LNCaP clone FGC (cell line): ENCODE measurements at places on chromosomes 4 and X.

DNA sequence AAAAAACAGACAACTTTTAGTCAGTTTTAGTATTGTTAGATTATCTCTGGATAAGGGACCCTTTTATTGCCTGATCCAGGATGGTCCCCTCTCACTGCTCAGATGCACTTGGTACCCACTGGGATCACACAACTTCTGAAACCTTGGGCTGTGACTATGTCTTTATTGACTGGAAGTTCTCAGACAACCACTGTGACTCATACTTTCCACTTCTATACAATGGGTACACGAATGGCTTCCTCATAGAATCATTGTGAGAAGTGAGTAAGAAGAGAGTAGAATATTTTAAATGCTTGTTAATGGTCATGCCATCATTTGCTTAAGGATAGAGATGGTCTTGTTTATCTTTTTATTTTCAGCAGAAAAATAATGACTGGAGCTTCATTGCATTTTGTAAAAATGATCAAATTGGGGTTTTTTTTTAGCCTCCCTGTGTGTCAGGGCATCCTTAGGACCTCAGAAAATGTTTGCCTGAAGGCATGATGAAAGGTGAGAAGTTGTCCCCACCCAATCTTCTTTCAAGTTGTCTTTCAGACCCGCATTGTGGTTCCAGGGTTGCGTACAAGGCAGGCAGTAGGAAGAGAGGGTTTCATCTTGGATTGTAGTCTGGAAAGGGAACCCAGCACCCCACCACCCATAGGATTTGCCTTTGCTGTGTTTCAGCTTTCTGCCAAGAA, 115.1 kb downstream of the CPEB2 start:
- DNase-seq, result no peak

GRCh38 chr4:71774136-71774535, 9.7 kb downstream of the GC start:
- no peak for DNase-seq

GRCh38 chr4:181525634-181526033, 717.6 kb upstream of the TENM3 start:
- no peak for DNase-seq

GRCh38 chr4:185869427-185869826, 57.4 kb upstream of the SORBS2 start:
- no peak for DNase-seq

DNA sequence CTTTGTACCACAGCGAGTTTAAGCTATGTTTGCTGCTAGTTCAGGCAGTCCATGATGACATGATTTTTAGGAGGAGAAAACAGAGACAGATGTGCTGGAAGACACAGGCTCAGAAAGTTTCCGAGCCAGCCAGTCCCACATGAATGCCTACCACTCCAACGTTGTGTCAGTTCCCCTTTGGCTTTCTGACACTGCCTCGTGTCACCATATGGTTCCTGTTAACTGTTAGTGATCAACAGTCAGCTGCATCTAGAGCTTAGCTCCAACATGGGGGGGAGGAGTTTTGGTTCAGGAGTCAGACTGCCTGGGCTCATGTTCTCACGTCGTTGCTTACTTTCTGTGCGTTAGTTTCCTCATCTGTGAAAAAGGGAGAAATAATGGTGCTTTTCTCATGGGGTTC, 343.7 kb downstream of the MID1IP1 start:
- DNase-seq, result no peak

DNA sequence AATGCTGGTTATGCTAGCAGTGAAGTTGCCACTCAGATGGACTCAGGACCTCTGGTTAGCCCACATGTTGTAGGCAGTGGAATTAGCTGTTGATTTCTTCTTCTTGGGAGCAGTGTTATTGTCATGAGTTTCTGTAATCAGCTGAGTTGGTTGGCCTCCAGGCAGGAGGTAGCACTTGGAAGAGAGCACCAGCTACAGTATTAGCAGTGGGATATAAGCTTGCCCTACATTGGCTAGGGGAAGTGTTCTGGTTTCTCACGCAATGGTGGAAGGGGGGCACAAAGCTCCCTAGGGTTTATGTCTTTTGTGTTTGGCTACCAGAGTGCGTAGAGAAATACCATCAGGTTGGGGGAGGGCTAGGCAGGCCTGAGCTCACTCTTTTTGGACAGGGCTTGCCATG, 34.0 kb upstream of the UCP1 start:
- DNase-seq, result no peak

DNA sequence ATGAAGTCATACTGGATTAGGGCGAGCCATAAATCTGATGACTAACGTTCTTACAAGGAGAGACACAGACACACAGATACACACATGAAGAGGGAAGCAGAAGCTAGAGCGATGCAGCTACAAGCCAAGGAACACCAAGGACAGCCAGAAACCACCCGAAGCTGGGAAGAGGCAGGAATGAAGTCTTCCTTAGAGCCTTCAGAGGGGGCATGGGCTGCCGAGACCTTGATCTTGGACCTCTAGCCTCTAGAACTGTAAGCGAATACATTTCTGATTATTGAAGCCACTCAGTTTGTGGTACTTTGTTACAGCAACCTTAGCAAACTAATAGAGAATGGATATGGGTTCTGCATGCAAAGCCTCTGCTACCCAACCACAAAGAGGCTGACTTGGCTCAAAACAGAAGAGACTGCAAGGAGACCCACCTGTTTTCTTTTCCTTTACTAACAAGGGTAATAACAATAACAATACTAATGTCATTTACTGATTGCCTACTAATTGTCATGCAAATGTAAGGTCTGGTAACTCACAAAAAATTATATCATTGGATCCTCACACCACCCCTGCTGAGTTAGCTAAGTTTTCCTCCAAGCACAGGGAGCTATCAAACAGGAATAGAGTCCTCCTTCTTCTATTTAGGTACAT, 10.1 kb upstream of the LDB2 start:
- DNase-seq, result no peak

GRCh38 chrX:108148524-108148923, 56.9 kb downstream of the ATG4A start:
- no peak for DNase-seq

GRCh38 chr4:76787898-76788297, 110.0 kb downstream of the SOWAHB start:
- no peak for DNase-seq

DNA sequence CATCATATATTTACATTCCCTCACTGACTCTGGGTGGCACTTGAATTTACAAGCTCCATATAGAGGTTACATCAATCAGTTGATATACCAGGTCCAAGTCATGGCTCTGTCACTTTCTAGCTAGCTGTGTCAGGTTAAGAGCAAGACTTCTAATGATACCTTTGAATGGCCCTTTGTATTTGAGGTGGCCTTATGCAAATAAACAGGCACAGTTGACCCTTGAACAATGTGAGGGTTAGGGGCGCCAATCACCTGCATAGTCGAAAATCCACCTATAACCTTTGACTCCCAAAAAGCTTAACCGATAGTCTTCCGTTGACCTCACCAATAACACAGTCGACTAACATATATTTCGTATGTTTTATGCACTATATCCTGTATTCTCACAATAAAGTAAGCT, 1.3 kb upstream of the PTTG2 start:
- DNase-seq, result no peak

GRCh38 chr4:38343608-38344007, 320.4 kb upstream of the KLF3 start:
- DNase-seq, result no peak

- no peak for DNase-seq
Measured at GRCh38 chr4:68148800-68149685, 19.4 kb upstream of the TMPRSS11F start.

GRCh38 chr4:121200795-121201472, 36.8 kb upstream of the TNIP3 start:
- DNase-seq, result no peak

- DNase-seq, result no peak
Measured at GRCh38 chr4:127249767-127250108, 383.0 kb upstream of the INTU start.

GRCh38 chrX:155048977-155049619, 21.8 kb downstream of the CMC4 start:
- DNase-seq, result no peak

DNA sequence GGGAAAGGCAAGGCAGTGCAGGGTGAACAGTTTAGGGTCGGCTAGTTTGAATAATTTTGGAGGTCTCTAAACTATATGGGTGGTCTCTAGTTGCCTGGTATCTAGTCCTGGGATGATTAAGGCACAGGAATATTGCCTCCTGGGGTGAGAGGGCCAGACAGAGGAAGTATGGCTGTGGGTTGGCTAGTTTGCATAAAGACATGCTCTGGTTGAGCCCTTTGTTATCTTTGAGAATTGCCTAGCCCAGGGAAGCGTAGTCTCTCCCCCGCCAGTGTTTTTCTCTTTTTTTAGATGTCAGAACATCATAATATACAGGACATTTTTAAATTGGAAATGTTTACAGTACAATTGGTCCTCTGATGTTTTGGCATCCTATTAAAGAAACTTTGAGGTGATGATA, 163.5 kb downstream of the PWWP3B start:
- no peak for DNase-seq

GRCh38 chr4:147548256-147548655, 67.4 kb downstream of the EDNRA start:
- no peak for DNase-seq

DNA sequence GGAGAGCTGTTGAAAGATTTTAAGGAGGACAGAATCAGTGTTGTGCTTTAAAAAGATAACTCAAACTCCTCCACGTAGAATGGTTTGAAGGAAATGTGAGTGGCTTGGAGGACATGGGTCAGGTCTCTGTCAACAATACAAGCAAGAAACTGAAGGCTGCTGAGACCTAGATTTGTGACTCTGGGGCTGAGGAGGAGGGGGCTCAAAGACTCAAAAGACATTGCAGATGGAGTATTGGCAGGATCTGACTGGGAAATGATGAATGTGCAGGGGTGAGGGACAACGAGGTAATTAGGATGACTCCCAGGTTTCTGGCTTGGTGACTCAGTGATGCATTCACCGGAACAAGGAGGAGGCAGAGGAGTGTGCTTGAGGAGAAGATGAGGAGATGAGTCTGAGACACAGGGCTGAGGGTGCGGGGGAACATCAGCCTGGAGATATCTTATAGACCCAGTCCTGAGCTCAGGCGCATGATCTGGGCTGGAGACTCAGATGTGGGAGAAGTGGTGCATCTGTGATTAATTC, 3.3 kb upstream of the RPS4X start:
- DNase-seq, result no peak

GRCh38 chrX:78237127-78237526, 90.3 kb downstream of the CYSLTR1 start:
- DNase-seq, result no peak

- DNase-seq, result no peak
Measured at GRCh38 chr4:128470492-128471053, 183.0 kb upstream of the PGRMC2 start.

- DNase-seq, result no peak
Measured at GRCh38 chr4:17662694-17663093, 48.3 kb downstream of the MED28 start.

DNA sequence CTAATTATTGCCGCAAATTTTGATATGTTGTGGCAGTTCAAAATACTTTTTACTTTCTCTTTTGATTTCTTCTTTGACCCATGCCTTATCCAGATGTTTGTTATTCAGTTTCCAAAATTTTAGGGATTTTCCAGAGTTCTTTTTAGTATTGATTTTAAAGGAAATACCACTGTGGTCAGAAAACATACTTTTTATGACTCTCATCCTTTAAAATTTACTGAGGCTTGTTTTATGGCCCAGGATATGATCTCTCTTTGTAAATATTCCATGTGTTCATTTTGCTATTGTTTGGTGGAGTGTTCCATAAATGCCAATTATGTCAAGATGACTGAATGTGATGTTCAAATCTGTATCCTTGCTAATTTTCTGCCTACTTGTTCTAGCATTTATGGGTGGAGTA, 272.3 kb upstream of the DIPK2B start:
- no peak for DNase-seq

- DNase-seq, result no peak
Measured at GRCh38 chr4:122481766-122482405, 25.4 kb upstream of the IL2 start.

- no peak for DNase-seq
Measured at GRCh38 chr4:40157436-40157835, 39.4 kb upstream of the RHOH start.

DNA sequence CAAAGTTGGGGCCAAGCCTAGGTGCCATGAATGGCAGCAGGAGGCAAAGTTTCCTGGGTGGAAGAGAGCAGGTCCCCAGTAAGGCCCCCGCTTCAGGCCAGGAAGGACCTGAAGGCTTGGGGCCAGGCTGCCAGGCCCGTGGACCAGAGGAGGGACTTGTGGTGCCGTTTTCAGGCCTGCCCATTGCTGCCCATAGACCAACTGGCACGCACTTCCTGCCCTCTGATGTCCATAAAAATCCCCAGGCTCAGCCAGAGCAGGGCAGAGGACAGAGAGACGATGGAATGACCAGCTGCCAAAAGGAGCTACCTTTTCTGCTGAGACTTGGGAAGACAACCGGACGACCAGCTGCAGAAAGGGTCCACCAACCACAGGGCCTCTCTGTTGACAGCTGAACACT, 1205.5 kb downstream of the ARAP2 start:
- no peak for DNase-seq

GRCh38 chr4:38686682-38687081, 22.7 kb downstream of the KLF3 start:
- DNase-seq, result no peak

GRCh38 chrX:19907794-19908193, 20.4 kb upstream of the SH3KBP1 start:
- no peak for DNase-seq

- DNase-seq, result no peak
Measured at GRCh38 chrX:53320543-53321229, 39.3 kb upstream of the IQSEC2 start.

DNA sequence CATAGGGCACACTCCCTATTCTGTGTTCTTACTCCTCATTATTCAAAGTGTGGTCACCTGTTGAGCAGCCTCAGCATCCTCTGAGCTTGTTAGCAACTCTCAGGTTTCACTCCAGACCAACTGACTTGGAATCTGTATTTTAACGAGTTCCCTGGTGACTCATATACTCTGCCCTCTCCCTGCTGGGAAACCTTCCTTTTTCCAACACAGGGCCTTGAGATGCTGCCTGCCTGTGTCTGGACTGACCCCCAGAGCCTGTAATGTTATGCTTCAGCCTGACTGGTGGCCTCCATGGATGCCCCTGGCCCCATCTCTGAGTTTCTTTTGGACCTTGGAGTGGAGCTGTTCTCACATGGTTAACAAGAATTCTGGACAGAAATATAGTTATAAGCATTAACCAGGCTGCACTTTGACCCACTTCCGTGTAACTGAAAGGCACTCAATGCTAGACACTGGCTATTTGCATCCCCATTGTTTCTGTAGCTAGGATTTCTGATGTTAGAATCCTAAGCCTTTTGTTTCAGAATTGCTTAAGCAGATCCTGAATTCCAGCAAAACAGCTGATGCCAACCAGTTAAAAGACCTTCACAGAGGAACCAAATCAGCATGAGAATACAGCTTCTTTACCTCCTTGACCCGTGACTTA, 262.6 kb downstream of the STIM2 start:
- no peak for DNase-seq

DNA sequence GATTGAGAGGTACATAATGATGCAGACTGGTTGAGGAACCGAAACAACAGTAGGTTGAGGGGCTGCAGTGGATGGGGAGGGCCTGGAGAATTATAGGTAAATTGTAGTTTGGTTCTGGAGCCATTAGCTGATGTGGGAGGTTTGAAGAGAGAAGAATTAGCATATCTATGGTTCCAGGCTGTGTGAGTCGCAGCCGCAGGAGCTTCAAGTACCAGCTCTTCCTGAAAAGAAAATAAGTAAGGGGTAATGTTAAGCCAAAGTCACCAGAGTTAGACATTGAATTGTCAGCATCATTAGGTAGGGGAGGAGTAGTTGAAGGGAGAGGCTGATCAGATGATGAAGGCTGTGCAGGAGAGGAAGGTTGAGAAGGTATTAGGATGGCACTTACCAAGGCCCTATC, 29.5 kb downstream of the PF4 start:
- no peak for DNase-seq

GRCh38 chrX:71930298-71930697, 19.7 kb downstream of the NHSL2 start:
- DNase-seq, result no peak
